ENCODE measurements at places on chromosomes 2 and 18. TPM values are rescaled to one million over a fixed set of nuclear protein-coding genes. Genes with fewer than 3 reads are reported as not detected.

The RIT2 gene
- not detected for polyA plus RNA-seq

GRCh38 chr2:212030709-212031108 lies 507.9 kb downstream of the ERBB4 start:
- no peak for DNase-seq

DNA sequence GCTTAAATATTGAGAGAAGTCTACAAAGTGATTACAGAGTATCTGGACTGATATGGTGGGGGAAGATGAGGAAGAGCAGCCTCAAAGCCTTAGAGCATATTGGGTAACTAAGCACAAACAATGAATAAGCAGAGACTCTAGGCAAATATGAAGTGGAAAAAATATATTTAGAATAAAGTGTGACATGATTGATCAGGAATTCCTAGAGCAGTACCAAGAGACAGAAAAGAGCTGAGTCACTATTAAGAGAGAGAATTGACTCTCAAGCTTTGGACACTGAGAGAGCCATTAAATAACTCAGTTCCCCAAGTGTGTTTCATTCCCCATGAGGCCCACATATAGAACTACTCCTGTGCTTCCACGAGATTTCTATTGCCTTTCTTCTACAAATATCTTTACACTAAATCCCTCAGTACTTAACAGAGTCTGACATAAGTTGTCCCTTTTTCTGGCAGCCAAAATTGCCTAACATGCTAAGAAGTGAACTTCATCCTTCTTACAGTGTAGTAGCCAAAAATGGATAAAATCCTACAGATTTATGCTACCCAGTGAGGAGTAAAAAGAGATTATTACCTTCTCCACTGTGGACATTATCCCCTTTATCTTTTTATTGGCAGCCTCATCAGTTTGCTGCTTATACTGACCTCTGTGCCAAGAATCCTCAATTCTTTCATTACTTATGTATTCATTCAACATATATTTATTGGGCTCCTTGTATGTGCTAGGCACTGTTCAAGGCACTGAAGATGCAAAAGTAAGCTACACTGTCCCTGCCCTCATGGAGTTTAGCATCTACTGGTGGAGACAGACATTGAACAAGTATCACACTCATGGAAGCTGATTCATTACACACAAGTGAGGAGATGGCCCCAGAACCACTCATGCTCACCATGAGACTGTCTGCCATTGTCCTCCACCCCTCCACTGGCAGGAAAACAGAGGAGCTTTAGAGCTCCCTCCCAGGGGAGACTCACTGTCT lies 45.4 kb downstream of the SLC40A1 start:
- DNase-seq: no peak

The CD207 gene
- polyA plus RNA-seq: 0.35 TPM

- DNase-seq: no peak
Observed at GRCh38 chr18:75199327-75199726, 9.6 kb downstream of the PTGR3 start.

The DSG4 gene
- polyA plus RNA-seq: not detected

- DNase-seq: no peak
Observed at GRCh38 chr2:169131587-169132512, 62.5 kb downstream of the DHRS9 start.

- no peak for DNase-seq
Observed at GRCh38 chr18:44709307-44710126, 28.8 kb downstream of the SETBP1 start.

GRCh38 chr2:11920993-11921583 lies 174.7 kb downstream of the LPIN1 start:
- DNase-seq: no peak

DNA sequence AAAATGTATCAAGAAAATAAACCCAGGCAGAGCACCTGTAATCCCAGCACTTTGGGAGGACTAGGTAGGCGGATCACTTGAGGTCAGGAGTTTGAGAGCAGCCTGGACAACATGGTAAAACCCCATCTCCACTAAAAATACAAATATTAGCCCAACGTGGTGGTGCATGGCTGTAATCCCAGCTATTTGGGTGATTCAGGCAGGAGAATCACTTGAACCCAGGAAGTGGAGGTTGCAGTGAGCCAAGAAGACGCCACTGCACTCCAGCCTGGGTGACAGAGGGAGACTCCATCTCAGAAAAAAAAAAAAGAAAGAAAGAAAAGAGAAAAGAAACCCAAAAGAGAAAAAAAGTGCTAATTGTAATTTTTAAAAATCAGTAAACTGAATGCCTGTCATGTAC lies 41.4 kb downstream of the DDX18 start:
- no peak for DNase-seq

DNA sequence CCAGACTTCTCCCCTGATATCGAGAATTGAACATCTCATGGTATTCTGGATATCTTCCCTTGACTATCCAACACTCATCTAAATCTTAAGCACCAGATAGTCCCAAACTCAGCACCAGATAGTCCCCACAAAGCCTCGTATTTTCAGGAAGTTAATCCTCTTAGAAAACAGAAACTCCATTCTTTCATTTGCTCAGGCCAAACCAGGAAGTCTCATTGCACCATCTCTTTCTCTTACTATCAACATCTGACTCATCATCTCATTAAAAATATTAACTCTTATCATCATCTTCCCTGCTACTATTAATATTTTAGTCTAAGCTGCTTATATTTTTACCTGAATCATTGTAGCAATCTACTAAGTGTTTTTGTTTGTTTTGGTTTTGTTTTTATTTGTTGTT lies 286.4 kb downstream of the GALNT13 start:
- no peak for DNase-seq

GRCh38 chr2:154556607-154557006 lies 141.9 kb upstream of the KCNJ3 start:
- no peak for DNase-seq

The SPATA3 gene
- not detected for polyA plus RNA-seq

GRCh38 chr2:57864926-57865325 lies 181.7 kb upstream of the VRK2 start:
- DNase-seq: no peak

GRCh38 chr2:196995757-196996314 lies 69.3 kb upstream of the PGAP1 start:
- DNase-seq: no peak

The NEU2 gene
- not detected for polyA plus RNA-seq

DNA sequence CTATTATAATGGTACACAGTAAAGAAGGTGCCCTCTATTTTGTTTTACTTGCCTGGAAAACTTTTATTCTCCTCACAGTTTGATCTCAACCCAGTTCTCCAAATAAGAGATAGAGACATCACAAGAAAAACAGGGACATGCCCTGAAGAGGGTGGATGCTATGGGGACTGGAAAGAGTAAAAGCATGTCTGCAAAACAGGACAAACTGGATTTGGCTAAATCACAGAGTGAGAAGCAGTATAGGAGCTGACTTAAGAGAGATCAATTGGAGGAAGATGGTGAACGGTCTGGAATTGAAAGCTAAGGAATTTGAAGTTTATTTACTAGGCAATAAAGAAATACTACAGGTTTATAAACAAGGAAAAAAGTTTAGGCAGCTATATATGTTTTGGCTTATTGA lies 33.0 kb downstream of the SP140L start:
- no peak for DNase-seq

DNA sequence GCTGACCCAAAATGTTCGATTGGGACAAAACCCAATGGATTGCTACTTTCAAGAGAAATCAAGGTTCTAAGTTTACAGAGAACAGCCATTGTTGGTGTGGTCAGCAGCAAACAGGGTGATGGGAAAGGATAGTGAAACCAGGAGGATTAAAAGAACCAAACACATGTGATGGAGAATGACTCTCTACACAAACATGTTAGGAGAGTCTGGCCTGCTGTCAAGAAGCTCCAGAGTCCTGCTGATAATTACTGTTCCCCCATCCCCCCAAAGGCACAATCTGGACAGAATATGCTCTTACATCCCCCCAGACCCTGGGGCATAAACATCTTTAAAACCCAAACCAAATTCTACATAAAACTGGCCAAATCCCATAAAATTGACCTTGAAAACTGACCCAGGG lies 32.0 kb upstream of the ACYP2 start:
- DNase-seq: no peak

GRCh38 chr2:121400201-121400600 lies 115.2 kb upstream of the TFCP2L1 start:
- DNase-seq: no peak

The LBX2 gene
- polyA plus RNA-seq: 0.15 TPM

The ALPP gene
- not detected for polyA plus RNA-seq

DNA sequence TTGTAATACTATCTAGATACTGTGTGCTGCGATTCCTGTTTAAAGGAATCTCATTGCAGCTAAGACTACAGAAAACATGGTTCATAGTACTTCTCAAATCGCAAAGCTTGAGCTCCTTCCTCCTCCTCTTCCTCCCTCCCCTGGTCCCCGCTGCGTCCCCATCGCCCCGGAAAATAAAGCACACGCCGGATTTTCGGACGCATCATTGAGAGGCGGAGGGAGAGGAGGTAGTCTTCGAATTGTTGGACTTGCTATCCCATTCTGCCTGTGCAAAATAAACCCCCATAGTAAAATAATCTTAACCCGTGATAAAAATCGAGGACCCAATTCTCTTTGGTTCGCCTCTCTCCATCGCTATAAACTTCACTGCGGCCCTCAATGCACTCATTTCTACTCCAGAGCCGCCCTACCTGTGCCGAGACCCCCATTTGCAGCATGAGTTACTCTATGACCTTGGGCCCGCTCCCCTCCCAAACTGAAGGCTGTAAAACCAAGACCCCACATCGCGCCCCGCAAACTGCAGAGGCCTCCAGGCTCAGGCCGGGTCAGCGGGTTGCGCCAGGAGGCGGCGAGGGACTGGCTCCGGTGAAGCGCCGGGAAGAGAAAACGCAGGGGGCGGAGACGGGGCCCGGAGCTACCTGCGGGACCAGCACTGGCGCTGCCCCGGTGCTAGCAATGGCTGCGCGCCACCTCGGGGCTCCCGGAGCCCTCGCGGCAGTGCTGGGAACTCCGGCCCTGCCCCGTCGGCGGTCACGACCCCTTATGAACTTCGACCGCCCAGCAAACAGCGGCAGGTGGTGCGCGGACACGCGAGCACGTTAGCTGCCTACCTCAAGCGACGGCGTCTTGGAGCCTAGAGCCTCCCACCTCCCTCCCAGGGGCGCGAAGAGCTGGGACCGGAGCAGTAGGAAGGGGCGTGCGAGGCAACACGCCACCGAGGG lies 649 bp downstream of the ESCO1 start:
- DNase-seq: no peak

The NCKAP5 gene
- polyA plus RNA-seq: 1.3 TPM

GRCh38 chr2:152072011-152072410 lies 26.8 kb downstream of the CACNB4 start:
- DNase-seq: no peak

- no peak for DNase-seq
Observed at GRCh38 chr2:156021146-156022040, 311.1 kb downstream of the NR4A2 start.

The CACNB4 gene
- 1.1 TPM for polyA plus RNA-seq

GRCh38 chr18:58386780-58387179 lies 242.1 kb downstream of the ALPK2 start:
- DNase-seq: no peak

GRCh38 chr18:42545825-42546224 lies 569.7 kb downstream of the RIT2 start:
- DNase-seq: no peak
